Umbilical cord (tissue), 2 donors: ENCODE measurements at places on chromosomes 1 and 21.

DNA sequence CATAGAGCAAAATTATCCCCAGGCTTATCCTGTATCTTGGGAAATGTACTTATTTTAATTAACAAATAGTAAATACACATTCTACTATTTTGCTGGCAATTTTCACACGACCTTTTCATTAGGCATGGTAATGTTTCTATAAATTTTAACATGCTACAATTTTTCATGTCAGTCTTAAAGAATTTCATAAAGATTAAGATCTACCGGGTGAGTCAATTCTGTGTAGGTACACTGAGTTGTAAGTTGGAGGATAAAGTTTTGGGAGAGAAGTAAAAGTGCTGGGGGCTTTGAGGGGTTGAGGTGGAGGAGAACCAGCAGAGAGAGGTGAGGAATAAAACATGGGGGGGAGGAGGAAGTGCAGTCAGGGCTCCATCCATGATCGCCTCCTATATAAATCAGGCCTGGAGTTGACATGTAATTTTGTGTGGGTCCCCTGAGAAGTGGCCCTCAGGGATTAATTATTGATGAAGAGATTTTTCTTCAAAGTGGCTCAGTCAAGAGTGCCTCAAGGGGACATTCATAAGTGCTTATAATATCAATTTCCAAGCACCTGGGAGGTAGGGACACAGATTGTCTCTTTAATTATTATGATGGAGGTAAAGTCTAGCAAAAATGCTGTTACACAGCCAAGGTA lies 7.2 kb downstream of the DPYD start:
- no peak for DNase-seq

DNA sequence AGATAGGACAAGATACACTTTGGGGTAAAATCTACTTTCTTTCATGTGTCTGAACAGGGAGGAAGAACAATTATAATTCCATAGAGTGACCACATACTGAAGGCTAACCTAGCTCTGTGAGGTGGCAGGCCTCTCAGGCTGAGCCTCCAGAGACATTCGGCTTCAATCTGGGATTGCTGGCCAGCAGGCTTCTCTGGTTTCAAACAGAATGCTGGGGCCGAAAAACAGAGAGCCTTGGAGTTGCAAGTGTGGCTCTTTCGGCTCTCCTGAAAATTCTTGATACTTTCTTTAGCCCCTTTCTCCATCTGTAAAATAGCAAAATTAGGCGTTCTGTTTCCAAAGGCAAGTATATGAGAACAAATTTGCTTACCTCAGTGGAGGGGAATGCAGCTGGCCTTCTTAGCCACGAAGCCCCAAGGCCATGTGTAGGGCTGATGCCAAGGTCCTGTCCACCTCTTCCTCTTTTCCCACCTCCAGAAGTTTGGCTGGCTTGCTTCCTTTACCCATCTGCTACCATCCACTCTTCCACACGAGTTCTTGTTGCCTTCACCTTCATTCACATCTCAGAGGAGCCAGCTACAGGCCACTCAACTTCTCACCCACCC lies 30.0 kb upstream of the UBE2U start:
- no peak for DNase-seq

- peak; percentile 64 for DNase-seq
Measured at GRCh38 chr1:91582431-91582921, 81.8 kb downstream of the CDC7 start.

GRCh38 chr1:111615870-111616715 lies 3.5 kb upstream of the RAP1A start:
- DNase-seq: no peak

DNA sequence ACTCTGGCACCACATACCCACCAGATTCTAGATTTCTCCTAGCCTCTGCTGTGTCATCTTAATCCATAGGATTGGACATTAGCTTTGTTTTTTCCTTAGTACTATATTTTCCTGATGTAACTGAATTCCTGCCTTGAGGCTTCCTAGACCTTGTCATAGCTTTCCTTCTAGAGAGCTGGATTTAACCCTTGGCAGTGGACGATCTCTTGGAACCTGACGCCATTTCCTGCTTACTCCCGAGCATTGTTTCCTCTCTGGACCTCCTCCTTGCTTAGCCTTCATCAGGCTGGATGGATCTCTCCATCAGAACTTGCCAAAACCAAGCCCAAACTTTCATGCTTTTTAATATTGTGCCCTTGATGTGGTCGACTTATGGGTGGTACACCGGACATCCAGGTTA lies 1.5 kb downstream of the APOBEC4 start:
- DNase-seq: no peak

DNA sequence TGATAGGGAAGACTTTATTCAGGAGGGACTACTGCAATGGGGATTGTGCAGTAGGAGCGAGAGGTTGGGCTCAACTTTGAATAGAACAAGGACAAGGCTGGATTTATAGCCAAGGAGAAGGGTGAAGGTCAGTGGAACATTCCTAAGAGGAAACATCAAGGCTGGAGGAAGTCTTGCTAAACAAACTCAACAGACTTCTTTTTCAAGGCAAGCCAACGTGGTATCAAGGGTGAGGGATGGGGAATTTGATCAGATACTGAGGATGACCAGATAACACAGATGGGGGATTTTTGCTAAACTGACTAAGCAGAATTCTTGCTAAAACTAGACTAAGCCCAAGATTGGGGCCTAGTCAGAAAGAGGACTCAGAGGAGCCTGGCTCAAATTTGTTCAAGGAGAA lies 107.3 kb downstream of the DUSP10 start:
- no peak for DNase-seq

DNA sequence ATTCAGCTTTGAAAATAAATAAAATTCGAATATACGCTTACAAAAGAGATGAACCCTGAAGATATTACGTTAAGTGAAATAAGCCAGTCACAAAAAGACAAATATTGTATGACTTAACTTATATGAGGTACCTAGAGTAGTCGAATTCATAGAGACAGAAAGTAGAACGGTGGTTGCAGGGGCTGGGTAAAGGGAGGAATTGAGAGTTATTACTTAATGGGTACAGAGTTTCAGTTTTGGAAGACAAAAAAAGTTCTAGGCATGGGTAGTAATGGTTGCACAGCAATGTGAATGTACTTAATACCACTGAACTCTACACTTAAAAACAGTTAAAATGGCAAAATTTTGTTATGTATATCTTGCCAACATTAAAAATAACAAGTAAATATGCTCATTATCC lies 48.6 kb upstream of the ZNHIT6 start:
- DNase-seq: no peak

- DNase-seq: no peak
Measured at GRCh38 chr1:1063945-1064831, 9.9 kb downstream of the RNF223 start.

DNA sequence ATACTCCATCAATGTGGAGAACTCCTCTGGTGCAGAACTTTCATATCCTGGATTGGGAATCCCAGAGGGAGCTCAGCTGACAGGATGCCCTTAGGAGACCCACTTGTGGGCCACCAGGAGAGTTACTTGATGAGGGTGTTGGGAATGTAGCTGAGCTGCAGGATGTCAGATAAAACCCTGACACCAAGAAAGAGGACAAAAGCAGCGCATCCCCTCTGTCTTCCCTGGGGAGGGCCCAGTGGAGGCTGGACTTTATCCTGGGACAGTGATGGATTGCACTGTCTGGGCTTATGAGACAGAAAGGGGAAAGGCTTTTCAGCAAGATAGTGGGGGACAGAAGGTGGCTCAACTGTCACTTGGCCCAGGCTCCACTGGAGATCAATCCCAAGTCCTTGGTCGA lies 88.1 kb upstream of the BCAR3 start:
- no peak for DNase-seq

GRCh38 chr1:195236991-195237889 lies 1371.0 kb downstream of the KCNT2 start:
- no peak for DNase-seq

GRCh38 chr1:225866061-225866837 lies 15.9 kb downstream of the TMEM63A start:
- DNase-seq: no peak

DNA sequence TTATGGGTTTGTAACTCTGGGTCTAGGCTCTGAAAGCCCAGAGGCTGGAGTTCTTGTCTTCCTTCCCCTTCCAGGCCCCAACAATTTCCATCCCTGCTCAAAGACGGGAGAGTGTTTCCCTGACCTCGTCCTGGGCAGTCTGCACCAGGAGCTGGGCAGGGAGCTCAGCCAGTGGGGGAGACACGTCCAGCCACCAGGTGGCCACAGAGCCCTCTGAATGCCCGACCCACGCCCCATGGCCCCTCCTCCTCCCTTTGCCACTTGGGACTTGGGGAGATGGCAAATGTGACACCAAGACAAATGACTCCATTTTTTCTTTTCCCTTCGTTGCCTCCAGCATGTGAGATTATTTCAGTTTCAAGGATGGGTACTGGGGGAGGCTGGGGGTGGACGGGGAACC lies 159.9 kb upstream of the AJAP1 start:
- DNase-seq: no peak

DNA sequence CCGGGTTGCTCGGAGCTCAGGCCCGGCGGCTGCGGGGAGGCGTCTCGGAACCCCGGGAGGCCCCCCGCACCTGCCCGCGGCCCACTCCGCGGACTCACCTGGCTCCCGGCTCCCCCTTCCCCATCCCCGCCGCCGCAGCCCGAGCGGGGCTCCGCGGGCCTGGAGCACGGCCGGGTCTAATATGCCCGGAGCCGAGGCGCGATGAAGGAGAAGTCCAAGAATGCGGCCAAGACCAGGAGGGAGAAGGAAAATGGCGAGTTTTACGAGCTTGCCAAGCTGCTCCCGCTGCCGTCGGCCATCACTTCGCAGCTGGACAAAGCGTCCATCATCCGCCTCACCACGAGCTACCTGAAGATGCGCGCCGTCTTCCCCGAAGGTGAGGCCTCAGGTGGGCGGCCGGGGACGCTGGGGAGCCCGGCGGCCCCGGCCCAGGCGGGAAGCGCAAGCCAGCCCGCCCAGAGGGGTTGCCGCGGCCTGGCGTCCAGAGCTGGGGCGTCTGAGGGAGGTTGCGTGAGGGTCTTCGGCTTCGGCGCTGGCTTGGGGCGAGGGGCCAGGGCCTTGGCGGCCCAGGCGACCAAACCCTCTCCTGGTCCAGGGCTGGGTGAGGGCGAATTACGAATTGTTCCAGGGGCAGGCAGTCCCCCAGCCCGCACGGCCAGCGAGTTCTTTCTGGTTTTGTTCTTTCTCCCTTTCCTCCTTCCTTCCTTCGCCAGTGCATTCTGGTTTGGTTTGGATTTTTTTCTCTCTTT lies 805 bp downstream of the SIM2 start:
- no peak for DNase-seq

GRCh38 chr1:236947794-236948193 lies 56.4 kb downstream of the MT1HL1 start:
- no peak for DNase-seq

DNA sequence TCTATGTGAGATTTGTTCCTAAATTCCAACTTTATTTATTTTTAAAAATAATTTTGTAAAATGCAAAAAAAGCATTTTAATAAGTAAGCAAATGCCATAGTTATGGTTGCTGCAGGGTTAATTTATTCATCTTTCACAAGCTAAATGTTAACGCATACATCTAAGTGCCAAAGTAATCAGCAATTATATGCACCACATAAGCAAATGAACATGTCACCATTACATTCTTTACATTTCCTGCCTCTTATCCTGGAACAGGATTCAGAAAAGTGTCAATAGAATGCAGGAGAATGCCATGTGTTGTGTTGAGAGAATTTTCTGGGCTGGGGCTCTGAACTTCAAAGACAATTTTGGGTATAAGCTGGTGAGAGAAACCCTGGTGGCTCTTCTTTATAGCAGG lies 136.6 kb downstream of the GRIK1 start:
- no peak for DNase-seq

- peak; percentile 10 for DNase-seq
Measured at GRCh38 chr1:230867101-230867902, 1.0 kb downstream of the C1orf198 start.

DNA sequence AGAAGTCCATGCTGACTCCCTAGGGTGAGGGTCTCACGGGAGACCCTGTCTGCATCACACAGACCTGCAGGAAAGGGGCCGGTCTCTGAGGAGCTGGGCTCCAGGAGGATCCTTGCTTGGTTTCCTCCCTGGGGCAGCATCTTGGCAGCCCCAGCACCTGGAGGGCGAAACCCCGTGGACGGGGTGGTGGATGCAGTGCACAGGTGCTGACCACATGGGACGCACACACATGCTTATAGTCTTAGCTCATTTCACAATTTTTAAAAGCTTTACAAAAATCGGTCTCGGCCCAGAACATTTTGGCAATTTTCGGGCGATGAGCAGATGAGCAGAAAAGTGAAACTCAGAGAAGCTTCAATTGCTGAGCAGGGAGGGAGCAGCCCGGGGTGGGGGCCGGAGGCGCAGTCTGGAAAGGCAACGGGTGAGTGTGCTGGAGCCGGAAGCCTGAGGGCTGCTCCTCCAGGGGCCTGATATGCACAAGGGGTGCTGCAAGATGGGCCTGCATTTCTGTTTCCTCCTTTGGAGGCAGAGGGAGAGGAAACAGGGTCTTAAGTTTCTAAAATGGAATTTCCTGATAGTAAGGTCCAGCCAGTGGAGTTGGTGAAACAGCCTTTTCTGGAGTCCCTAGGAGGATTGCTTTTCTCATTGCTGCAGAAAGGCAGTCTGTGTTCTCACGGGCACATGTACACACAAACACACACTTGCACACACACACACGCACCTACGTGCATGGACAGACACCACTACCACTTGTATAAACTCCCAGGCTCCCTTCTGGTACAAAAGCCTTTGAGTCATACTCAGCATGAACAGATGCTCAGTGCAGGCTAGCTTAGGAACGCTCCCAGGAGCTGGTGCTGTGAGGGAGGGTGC lies 60.6 kb downstream of the SCCPDH start:
- DNase-seq: peak; percentile 23

GRCh38 chr1:159945483-159946241 lies at the start of gene IGSF9:
IGSF9 (minus strand) TSS chr1:159945613; CDS start chr1:159943454, 2,159 bp downstream.
- DNase-seq: peak; percentile 93

DNA sequence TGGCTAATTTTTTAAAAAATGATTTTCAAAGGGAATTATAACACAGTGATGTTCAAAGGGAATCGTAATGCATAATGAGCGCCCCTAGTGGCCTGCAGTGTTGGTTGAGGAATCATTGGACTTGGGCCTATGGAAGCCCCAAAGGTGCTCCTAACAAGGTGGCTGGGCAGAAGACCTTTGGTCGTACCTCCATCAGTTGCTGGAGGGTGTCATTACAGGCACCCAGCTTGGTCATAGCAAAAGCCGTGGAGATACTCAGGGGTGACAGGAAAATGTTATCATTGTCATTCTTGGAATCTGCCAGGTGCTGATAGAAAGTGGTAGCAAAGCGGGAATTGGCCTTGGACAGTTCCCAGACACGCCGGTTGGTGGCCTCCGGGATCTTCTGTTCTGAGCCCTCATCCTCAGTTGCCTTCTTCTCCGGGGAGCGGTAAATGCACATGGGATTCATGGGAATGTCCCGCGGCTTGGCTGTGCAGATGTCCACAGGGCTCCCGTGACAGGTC lies 2.7 kb downstream of the SERPINC1 start:
- no peak for DNase-seq

DNA sequence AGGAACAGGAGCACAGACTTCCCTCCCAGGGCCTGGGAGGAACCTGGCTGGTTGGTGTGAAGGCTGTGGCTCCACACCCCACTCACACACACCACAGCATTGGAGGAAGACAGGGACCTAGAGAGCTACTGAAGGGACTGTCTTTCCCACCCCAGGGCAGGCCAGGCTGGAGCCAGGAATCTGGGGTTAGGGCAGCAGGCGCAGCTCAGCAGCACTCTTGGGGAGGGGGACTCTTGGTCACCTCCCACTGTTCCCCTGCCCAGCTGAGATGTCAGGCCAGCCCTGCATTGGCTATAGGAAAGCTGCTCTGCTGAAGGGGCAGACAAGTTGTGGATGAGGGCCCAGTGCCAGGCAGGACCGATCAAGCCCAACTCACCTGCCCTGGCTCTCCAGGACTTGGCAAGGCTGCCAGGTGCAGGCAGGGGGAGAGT lies 1.6 kb upstream of the PLEKHA6 start:
- no peak for DNase-seq
